ENCODE measurements at places on chromosomes 2 and 18.

- DNase-seq: no peak
These were observed 15.4 kb downstream of the ACOXL start for GRCh38 chr2:110747522-110748488.

- no peak for DNase-seq
These were observed 43.8 kb upstream of the DDX18 start for GRCh38 chr2:117770730-117771129.

GRCh38 chr18:40407909-40408308, 1547.1 kb upstream of the PIK3C3 start:
- DNase-seq: no peak

DNA sequence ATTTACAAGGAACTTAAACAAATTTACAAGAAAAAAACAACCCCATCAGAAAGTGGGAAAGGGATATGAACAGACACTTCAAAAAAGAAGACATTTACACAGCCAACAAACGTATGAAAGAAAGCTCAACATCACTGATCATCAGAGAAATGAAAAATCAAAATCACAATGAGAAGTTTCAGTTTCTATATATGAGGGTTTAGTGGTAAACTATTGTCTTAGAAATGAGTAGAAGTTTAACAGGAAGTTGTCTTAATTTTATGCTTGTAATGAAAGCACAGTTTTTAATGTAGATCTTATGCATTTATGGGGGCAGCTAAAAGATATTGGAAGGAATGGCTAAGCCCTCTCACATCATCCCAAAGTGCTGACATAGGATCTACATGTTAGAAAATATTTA, 325.4 kb downstream of the ERBB4 start:
- no peak for DNase-seq

- no peak for DNase-seq
These were observed 250.4 kb upstream of the DSEL start for GRCh38 chr18:67766930-67767329.

- DNase-seq: no peak
These were observed 84.0 kb downstream of the SEPTIN10 start for GRCh38 chr2:109529532-109530449.

GRCh38 chr2:25076749-25077148, 34.9 kb downstream of the EFR3B start:
- no peak for DNase-seq

DNA sequence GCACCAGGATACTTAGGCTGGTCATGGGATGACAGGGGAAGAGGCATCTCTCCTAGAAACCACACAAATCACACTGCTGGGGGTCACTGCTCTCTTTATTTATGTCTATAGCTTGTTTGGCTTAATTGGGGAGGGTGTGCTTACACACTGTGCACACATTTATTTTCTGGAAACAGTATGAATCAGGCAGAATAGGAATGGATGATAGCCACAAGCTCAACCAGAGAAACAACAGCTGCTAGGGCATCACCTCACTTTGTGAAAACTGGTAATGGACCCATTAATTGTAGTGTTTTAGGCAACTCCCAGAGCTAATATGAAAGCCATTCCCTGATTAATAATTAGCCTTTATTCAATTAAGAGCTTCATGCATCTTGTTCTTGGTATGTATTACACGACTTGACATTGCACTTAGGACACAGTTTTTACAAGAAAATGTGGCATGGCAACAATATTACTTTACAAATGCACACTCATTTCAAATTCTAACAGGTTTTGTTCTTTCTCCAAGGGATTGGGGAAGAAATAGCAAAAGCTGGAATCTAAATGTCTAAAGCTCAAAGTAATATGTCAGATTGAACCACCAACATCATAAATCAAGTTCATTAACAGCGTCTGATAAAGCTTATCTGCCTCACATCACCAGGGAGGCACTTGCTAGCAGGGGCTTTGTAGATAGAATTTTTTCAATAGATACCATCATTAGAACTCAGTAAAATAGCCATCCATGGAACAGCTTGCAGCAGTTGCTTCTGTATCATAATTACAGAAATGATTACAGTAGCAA, 361.9 kb upstream of the FSHR start:
- DNase-seq: no peak

GRCh38 chr2:222283634-222284033, 15.2 kb downstream of the PAX3 start:
- DNase-seq: no peak

DNA sequence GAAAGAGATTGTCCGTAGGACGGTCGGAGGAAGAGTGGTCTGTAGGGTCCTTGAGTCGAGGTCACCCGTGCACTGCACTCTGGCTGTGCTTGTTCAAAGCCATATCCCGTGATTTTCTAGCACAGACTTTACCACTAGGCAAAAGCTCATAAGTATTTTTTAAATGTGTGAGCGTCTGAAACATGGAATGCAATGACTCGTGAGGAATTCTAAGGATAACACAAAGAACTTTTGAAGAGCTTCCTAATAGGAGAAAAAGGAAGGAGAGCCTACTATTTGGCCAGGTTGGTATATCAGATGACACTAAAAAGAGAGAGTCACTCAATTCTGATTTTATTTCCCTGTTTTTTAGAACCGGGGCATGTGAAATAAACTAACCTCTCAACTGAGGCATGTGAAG, 68.3 kb downstream of the CD28 start:
- DNase-seq: no peak

- DNase-seq: no peak
These were observed 34.6 kb downstream of the LOXHD1 start for GRCh38 chr18:46622451-46622850.

DNA sequence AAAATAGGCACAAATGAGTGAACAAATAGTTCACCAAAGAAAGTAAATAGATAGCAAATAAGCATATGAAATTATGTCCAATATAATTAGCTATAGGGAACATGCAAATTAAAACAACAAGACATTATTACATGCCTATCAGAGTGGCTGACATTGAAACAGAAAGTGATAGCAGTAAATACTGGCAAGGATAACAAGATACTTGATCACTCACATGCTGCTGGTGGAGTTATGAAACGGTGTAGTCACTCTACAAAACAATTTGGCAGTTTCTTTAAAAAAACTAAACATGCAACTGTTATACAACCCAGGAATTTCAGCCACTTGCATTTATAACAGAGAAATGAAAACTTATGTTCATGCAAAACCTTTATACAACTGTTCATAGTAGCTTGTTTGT, 439.2 kb upstream of the ACVR2A start:
- DNase-seq: no peak

DNA sequence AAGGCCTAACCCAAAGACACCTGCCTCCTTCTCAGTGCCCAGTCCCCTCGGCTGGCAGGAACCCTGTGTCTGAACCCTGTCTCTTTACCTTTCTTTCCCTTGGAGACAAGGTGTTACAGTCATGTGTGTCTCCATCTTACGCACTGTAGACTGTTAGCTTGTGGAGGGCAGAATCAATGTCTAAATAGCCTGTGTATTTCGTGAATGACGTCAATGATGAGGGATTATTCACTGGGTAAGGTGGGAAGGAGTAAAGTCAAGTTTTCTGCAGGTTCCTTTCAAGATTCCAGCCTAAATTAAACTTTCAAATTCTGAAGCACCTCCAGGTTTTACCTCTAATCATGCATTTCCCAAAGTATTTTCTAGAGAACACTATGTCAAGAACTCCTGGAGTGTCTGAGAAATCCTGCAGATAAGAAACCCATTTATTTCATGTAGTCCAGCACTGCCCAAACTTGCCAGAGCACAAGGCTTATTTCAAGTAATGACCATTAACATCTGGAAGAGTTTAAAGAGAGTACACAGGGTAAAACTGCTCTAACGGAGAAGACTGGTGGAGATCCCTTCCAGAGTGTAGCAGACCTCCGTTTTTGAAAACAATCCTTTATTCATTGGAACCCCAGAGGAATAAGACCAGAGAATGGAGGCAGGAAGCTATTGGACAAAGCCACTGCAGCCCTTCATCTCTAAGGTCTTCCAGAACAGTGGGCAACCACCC, 72.8 kb downstream of the KCNF1 start:
- no peak for DNase-seq

DNA sequence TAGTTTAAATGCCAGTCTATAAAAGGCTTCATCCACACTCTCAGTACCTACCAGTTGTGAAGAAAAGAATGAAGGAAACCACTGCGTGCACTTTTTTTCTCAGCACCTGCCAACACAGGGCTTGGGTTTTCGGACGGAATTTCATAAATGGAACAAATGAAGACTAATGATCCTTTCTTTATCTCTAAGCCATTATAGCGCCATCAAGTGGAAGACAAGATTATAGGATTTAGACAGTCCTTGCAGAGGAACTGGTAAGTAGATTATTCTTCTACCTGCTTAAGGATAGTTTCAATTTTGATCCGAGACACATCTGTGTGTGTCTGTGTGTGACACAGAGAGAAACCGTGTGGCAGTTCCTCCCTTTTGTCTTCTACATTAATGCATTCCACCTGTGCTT, 245.6 kb downstream of the NRXN1 start:
- no peak for DNase-seq

GRCh38 chr18:30093376-30093775, 949.2 kb downstream of the DSC3 start:
- no peak for DNase-seq

DNA sequence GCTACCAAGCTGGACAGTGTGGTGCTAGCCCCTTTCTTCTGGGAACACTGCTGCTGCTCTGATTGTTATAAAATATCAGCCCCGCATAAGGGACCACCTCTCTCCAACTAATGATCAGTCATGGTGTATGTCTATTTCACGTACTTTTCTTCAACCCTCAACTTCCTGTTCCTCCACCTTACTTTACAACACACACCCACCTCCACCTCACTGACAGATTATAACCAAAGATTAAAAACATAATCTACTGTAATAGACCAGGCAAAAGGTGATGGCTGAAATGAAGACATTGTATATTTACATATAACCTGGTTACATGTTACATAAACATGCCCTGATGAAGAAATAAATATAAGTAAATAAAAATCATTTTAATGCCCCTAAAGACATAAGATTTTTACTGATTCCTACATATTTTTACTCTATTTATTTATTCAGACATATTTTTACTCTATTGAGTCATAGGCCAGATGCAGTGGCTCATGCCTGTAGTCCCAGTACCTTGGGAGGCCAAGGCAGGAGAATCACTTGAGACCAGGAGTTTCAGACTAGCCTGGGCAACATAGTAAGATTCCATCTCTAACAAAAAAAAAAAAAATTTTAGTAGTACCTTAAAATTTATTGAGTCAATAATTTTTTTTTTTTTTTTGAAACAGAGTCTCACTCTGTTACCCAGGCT, 12.8 kb downstream of the STK39 start:
- DNase-seq: no peak

- DNase-seq: no peak
These were observed 110.3 kb downstream of the KCNF1 start for GRCh38 chr2:11022064-11022463.

All from stimulated activated CD4-positive, alpha-beta T cell treated with anti-CD3 and anti-CD28 coated beads, TNF-alpha, amount 100 ng/mL, for 24 hours (primary cell).